DMS 273 treated with DMSO at 0.1 percent for 48 hours (cell line): ENCODE measurements at places on chromosomes 2 and 18.

GRCh38 chr2:101396316-101396717 lies 9.0 kb upstream of the CREG2 start:
- no peak for DNase-seq

DNA sequence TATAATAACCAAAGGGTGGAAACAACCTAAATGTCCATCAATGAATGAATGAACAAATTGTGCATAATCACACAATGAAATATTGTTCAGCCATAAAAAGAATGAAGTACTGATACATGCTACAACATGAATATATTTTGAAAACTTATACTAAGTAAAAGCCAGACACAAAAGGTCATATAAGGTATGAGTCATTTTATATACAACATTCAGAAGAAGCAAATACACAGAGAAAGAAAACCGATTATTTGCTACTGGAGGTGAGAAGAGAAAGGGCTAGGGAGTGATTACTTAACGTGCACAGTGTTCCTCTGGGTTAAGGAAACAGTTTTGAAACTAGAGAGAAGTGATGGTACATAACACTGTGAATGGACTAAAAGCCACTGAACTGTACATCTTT lies 105.3 kb downstream of the GORASP2 start:
- DNase-seq: no peak

GRCh38 chr2:109689182-109689930 lies 75.2 kb downstream of the SOWAHC start:
- no peak for DNase-seq

GRCh38 chr2:96427917-96428316 lies 77.2 kb downstream of the NEURL3 start:
- no peak for DNase-seq

GRCh38 chr18:37408676-37409265 lies 156.8 kb downstream of the CELF4 start:
- no peak for DNase-seq

DNA sequence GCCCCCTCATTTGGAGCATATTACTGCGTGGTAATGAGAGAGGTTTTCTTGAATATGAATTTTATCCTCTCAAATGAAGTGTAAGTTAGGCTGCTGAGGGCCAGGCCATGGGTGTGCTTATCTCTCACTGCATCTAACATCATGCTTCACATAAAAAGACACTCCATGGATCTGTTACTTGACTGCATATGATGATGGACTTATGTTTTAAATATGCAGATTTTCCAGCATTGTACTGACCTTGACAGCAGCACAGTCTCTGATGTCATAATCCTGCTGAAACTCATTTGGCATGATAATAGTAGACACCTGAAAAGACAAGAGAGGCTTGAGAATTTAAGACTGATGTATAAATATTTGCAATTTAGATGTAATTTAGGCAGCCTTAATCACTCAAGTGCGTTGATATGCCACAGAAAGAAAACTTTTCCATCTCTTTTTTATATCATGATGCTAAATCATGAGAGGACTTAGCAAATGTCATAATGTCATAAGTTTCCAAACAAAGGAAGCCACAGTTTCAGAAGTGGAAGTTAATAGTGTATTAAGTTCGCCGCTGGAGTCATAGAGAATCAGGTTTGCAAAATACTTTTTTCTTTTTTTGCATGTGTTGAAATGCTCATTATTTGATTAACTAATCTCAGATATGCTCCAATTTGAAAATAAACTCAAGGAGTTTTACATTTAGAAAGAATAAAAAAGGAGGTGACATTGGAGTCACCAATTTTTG lies 62.7 kb upstream of the CD302 start:
- no peak for DNase-seq

DNA sequence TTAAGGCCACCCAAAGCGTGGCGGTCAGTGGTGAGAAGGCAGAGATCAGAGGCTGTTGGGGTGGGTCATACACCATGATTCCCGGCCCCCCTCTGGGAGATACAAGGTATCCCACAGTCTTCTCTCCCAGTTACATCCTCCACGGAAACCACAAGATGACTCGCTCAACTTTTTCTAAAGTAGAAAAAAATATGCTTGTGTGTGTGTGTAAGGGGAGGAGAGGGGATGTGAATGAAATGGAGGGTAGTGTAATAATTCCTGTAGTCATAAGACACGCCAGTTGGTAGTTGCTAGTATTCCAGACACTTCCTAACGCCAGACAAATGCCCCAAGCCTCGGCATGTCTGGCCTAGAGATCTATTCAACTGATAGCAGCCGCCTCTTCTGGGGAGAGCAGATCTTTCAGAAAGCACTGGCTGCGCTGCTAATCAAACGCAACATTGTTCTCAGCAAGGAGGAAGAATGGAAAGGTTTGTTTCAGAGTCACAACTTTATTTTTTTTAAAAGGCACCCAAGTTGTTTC lies 143.5 kb downstream of the TGIF1 start:
- peak; percentile 63 for DNase-seq

GRCh38 chr2:67499989-67500388 lies 102.9 kb downstream of the ETAA1 start:
- DNase-seq: no peak

DNA sequence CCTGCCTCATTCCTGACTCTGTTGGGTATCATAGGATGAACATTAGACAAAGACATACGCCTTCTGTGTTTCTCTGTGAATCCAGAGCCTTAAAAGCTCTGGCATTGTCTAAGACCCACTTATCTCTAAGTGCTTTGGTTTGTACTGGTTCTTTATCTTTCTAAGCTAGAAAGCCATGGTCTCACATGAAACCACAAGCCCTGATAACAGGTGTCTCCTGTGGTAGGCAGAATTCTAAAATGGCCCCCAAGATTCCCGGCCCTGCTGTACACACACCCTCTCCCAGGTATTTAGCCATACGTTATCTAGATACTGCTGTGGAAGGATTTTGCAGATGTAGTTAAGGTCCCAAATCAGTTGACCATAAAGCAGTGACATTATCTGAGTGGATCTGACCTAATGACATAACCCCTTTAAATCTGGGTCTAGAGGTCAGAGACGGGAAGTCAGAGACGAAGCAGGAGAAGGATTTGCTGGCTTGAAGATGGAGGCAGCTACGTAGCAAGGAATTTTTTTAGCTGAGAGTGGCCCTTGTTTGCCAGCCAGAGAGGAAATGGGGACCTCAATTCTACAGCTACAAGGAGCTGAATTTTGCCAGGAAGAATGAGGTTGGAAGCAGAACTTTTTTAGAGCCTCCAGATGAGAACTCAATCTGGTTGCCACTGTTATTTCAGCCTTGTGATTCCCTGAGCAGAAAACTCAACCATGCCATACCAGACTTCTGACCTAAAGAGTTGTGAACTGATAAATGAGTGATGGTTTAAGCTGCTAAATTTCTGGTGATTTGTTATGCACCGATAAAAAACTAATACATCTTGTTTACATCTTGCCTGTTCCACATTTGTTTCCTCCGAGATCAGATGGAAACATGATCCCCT lies 186.7 kb downstream of the CAMKMT start:
- DNase-seq: no peak

DNA sequence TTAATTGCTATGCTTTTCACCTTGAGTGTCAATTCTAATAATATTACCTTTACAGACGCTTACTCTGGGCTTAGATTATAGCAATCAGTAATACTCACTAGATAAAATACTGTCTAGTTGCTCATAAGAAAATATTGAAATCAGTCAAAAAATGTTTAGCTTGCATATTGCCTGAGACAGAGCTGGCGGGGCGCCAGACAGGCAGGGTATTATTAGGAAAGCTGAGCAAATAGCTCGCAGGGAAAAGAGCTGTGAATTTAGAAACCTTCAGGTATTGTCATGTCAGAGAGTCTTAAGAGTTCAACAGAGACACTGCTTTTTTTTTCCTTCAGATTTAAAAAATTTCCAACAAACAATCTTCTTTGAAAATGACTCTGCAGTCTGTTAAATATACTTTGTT lies 118.4 kb downstream of the MEIS1 start:
- DNase-seq: no peak

- no peak for DNase-seq
These were observed 173.7 kb downstream of the ACKR3 start for GRCh38 chr2:236743039-236743920.

GRCh38 chr18:54647176-54647575 lies 56.1 kb downstream of the DYNAP start:
- peak; percentile 2 for DNase-seq

- no peak for DNase-seq
These were observed 42.7 kb downstream of the SMAD4 start for GRCh38 chr18:51072586-51073313.

DNA sequence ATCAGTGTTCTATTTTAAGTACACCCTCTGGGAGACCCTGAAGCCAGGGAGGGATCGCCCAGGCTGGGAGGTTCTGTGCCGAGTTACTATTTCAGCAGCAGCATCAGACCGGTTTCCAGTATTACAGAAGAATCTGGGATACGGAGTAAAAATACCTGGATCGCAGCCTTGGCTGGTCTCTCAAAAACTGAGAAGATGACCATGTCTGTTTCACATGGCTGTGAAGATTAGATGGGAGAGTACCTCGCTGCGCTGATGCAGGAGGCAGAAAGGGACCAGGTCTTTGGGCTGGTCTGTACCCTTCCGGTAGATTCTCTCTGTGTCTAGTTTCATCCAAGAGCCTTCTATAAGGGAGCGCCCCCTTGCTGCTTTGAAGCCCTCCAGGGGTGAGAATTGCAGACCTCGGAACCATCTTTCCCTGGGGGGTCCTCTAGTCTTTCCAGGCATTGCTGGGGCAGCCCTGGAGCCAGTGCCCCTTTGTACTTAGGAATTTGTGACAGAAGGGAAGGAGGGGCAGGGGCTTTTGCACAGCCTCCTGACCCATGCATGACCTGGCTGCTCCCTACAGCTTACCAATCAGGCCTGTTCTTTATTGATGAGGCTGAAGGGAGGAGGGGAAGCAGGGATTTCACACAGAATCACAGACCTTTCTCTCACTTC lies 56.3 kb upstream of the MAPRE3 start:
- no peak for DNase-seq

- DNase-seq: no peak
These were observed 24.6 kb downstream of the CUL3 start for GRCh38 chr2:224560549-224560948.

- no peak for DNase-seq
These were observed 91.6 kb downstream of the NFATC1 start for GRCh38 chr18:79487183-79487800.

GRCh38 chr2:102826904-102827303 lies 65.1 kb downstream of the TMEM182 start:
- peak; percentile 86 for DNase-seq

- DNase-seq: no peak
These were observed 594.0 kb downstream of the ERBB4 start for GRCh38 chr2:211944572-211944971.

DNA sequence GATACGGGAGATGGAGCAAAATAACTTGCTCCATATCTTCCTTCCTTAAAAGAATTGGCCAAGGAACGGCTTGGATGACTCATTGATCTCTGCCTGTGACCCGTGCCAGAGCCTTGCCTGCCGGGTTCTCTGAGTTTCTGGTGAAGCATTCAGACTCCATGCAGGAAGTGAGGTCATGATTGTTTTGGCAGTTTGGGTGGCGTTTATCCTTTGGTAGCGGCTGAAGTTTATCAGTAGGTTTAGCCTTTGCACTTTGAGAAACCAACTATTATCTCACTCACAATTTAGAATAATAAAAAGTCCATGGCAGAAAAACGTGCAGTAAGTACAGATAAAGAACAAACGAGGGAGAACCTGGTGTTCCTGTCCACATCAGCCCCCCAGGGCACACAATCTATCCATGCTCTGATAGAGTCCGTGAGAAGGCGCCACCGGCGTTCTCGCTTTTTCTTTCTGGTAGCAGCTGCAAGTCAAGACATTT lies 15.0 kb upstream of the CTAGE1 start:
- no peak for DNase-seq

GRCh38 chr18:3448838-3449511 lies 997 bp upstream of the TGIF1 start:
- peak; percentile 53 for DNase-seq

DNA sequence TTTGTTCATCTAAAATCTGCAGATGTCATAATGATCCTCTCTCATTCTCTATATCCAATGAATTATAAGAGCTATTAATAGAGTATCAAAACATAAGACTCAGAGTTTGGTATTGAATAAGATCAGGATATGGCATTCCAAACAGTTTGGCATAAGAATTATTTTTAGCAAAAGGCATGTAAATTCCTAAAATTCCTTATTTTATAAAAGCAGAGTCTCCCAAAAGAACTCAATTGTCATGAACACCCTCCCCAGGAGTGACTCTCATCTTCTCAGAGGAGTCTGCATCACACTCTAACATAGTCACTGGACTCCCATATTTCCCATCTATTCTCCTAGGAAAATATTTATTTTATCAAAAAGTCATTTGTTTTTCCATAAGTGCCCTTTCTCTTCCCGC lies 1710.2 kb upstream of the SLC39A10 start:
- no peak for DNase-seq

DNA sequence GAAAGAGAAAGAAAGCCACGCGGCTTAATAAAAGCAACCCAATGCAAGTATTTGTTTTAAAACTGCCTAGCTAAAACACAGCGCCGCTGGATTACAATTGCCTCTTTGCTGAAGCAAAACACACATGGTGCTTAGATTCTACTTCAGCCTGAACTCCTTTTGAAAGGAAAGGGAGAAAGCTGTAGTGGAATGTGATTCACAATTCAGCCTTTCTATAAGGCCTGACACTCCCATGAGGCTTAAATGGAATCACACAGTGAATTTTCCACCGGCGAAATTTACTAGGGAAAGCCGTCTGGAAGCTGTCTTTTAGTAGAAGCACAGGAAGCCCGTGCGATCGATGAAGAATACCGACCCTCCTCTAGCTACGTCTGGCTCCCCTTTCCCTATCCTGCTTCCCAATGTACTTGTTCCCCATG lies 348.0 kb downstream of the DLGAP1 start:
- no peak for DNase-seq

- DNase-seq: no peak
These were observed 140.0 kb upstream of the FHL2 start for GRCh38 chr2:105538840-105539239.

GRCh38 chr18:57050310-57050949 lies 96.5 kb upstream of the BOD1L2 start:
- DNase-seq: no peak

GRCh38 chr2:8623576-8623957 lies 58.3 kb upstream of the ID2 start:
- DNase-seq: no peak

- peak; percentile 61 for DNase-seq
These were observed 155.4 kb downstream of the THSD7B start for GRCh38 chr2:136920652-136921333.

GRCh38 chr2:10520926-10521325 lies 72.8 kb upstream of the ODC1 start:
- DNase-seq: no peak

- no peak for DNase-seq
These were observed 710 bp downstream of the DUSP19 start for GRCh38 chr2:183079139-183079775.
